ENCODE measurements at places on chromosomes 2 and 18. TPM values are rescaled to one million over a fixed set of nuclear protein-coding genes. Genes with fewer than 3 reads are reported as not detected.

GRCh38 chr2:12903272-12903671, 186.5 kb downstream of the TRIB2 start:
- no peaks in the 10 kb centered on the region for H3K36me3 ChIP-seq
- no peaks in the 10 kb centered on the region for H3K4me1 ChIP-seq
- H3K27me3 ChIP-seq: no peaks in the 10 kb centered on the region
- no peak for DNase-seq

DNA sequence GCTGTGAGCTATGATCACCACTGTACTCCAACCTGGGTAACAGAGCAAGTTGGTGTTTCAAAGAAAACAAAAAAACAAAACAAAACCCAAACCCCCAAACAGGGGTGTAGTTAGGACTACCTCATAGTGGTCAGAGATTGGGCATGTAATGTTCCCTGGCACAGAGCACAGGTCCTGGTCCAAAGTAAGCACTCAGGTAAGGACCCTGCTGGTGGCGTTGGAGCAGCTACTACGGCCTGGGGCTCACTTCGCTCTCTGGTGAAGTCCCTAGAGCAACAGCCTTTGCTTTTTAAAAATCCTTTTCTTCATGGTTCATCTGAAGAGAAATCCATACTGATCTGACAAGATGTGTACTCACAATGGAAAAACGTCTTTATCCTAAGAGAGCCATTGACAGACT, 130.4 kb downstream of the ZNF236 start:
- H3K27me3 ChIP-seq: no peaks in the 10 kb centered on the region
- no peak overlapping the region for H3K4me3 ChIP-seq
- no peaks in the 10 kb centered on the region for H3K4me1 ChIP-seq
- H3K36me3 ChIP-seq: no peaks in the 10 kb centered on the region

CHRND gene
- not detected for total RNA-seq

DNA sequence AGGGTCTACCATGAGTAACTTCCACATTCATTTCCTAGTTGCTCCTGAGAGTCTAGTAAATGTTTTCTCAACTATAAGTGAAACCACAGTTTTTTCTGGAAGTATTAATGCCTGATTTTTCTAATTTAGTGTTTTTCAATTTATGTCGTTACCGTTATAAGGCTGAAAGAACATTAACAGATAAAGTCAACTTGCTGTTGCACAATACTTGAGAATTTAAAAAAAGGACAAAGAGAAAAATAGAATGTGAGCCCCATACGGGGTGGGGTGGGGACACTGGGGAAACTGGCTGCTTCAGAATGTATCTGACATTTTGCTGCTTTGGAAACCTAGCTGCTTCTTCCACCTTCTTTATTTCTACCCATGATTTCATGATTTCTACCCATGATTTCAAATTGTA, 26.2 kb downstream of the CNOT11 start:
- H3K4me3 ChIP-seq: no peak overlapping the region
- no peak overlapping the region for H3K27ac ChIP-seq
- no peaks in the 10 kb centered on the region for H3K27me3 ChIP-seq

- no peak for DNase-seq
- H3K4me1 ChIP-seq: peaks cover 38% of the 10 kb centered on the region
- no peak overlapping the region for H3K27ac ChIP-seq
Measured at GRCh38 chr2:16314691-16315457, 350.8 kb downstream of the CYRIA start.

COX5B gene
- total RNA-seq: 148 TPM

- H3K4me1 ChIP-seq: peaks cover 13% of the 10 kb centered on the region
- no peak overlapping the region for H3K27ac ChIP-seq
- no peaks in the 10 kb centered on the region for H3K36me3 ChIP-seq
- H3K4me3 ChIP-seq: no peak overlapping the region
- DNase-seq: no peak
Measured at GRCh38 chr2:60267122-60267521, 286.3 kb downstream of the BCL11A start.
